ENCODE measurements at places on chromosomes 4 and X.

- DNase-seq, result no peak
These were observed 57.3 kb upstream of the USP51 start for GRCh38 chrX:55546956-55547355.

DNA sequence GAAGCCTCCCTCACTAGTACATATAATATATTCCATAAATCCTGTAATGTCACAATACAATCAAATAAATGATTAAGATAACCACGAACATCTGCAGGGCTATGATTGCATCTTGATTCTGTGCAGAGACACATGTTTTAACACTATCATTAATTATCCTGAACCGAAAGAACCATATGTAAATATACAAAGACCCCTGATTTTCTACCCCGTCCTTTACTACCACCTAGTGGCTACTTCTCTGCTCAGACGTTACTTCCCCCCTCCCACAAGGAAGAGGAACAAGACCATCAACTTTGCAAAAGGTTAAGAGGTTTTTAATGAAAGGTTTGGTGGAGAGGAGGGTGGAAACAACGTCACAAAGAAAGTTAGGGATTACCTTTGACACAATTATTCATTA lies 134.0 kb downstream of the COL4A6 start:
- DNase-seq, result no peak

DNA sequence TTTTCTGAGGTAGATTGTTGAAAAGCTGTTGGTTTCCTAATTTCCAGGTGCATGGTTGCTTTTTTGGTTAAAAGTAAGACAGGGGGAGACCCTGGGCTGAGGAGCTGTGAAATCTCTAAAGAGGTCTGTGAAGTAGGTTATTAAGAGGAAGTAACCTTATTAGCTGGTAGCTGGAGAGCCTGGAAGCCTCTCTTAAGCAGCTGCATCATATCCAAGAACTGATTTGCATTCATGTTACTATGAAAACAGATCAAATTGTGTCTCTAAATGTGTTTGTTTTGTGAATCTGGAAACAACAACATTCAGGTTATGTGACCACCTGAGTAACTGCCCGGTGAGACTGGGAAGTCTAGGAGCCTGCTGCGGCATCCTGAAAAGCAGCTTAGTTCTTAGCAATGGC lies 54.1 kb downstream of the ARHGAP10 start:
- DNase-seq, result no peak

- DNase-seq, result no peak
These were observed 111.8 kb downstream of the TMEM144 start for GRCh38 chr4:158322109-158322508.

GRCh38 chrX:138067415-138067814 lies 501.5 kb downstream of the ZIC3 start:
- DNase-seq, result no peak

- DNase-seq, result no peak
These were observed 14.4 kb downstream of the ITGB1BP2 start for GRCh38 chrX:71315917-71316316.

- DNase-seq, result no peak
These were observed 179.6 kb downstream of the SHOX start for GRCh38 chrX:810186-810585.

GRCh38 chr4:8251110-8251883 lies 18.3 kb upstream of the HTRA3 start:
- no peak for DNase-seq

GRCh38 chrX:48919360-48919841 lies 577 bp upstream of the PIM2 start:
- DNase-seq, result no peak

DNA sequence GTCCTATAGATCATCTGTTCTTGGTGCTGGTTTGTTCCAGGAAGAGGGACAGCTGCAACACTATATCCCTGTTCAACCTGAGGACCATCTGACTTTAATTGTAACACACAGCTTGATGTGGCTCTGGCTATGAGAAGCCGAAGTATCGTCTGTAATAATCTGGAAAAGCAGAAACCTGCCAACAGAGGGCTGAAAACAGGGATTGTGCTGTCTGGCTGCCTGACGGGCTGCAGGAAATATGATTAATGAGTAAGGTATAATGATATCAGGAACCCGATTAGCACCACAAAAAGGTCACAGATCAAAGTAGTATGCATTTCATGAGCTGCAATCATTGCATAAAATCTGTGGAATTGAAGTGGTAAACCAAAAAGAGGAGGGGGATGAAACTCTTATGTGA lies 170.4 kb upstream of the MAB21L2 start:
- DNase-seq, result no peak

- no peak for DNase-seq
These were observed 140.2 kb upstream of the TBL1X start for GRCh38 chrX:9324676-9325075.

GRCh38 chr4:93066749-93067148 lies 761.8 kb upstream of the ATOH1 start:
- no peak for DNase-seq

GRCh38 chr4:125313989-125314667 lies 627 bp upstream of the FAT4 start:
- no peak for DNase-seq

DNA sequence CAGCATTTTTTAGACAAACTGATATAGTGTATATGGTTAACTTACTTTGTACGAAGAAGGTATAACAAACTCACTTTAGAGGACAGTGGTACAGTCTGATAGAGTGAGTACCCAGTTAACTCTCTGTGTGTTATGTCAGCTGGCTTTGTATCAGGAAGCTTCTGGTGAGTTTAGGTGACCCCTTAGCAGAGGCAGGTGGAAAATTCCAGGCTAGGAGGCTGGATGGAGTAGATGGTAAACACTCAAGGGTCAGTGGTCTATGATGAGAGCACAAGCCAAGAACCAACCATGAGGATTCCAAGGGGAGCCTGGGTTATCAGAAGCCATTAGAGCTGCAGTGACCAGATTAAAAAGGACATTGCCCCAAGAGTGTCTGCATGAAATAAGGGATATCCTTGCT lies 227.3 kb upstream of the CENPE start:
- no peak for DNase-seq

GRCh38 chrX:153686711-153687110 lies 1.0 kb upstream of the SLC6A8 start:
- no peak for DNase-seq

- no peak for DNase-seq
These were observed 404.6 kb upstream of the PITX2 start for GRCh38 chr4:111027526-111027925.

GRCh38 chr4:88216395-88216794 lies 58.0 kb upstream of the ABCG2 start:
- DNase-seq, result no peak

DNA sequence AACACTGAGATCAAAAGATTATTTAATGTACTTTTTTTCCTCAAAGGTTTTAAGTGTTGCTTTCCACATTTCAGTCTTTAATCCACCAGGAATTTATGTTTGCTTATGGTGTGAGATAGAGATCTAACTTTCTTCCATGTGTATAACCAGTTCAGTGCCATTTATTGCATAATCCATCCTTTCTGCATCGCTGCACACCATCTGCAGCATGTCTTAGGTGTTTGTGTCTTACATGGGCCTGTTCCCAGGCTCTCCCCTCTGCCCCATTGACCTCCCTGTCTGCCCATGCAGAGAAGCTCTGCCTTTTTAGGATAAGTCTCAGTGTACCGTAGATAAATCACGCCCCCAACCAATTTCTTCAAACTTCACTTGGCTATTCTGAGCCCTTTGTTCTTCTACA lies 30.3 kb downstream of the NSDHL start:
- peak; percentile 57 for DNase-seq

GRCh38 chr4:57098415-57098814 lies 11.8 kb downstream of the IGFBP7 start:
- no peak for DNase-seq

DNA sequence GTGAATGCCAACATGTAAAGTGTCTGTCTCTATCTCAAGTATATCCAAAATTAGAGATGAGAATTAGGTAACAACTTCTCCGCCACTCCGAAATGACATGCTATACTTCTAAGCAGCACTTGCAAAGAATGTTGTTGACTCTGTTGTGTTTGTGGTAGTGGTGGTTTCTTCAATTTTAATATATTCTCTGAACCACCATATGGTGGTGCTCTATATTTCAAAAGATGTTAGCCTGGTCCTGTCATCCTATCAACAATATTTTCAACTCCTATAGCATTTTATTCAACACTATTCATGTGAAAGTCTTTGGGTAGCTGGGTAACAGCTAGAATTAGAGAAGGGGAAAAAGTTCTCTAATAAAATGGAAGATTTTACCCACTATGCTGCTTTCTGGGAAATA lies 1622.8 kb upstream of the IGFBP7 start:
- peak; percentile 42 for DNase-seq

- no peak for DNase-seq
These were observed 40.1 kb upstream of the KLHL34 start for GRCh38 chrX:21698272-21698671.

GRCh38 chr4:173160871-173161270 lies 7.7 kb upstream of the GALNT7 start:
- no peak for DNase-seq

DNA sequence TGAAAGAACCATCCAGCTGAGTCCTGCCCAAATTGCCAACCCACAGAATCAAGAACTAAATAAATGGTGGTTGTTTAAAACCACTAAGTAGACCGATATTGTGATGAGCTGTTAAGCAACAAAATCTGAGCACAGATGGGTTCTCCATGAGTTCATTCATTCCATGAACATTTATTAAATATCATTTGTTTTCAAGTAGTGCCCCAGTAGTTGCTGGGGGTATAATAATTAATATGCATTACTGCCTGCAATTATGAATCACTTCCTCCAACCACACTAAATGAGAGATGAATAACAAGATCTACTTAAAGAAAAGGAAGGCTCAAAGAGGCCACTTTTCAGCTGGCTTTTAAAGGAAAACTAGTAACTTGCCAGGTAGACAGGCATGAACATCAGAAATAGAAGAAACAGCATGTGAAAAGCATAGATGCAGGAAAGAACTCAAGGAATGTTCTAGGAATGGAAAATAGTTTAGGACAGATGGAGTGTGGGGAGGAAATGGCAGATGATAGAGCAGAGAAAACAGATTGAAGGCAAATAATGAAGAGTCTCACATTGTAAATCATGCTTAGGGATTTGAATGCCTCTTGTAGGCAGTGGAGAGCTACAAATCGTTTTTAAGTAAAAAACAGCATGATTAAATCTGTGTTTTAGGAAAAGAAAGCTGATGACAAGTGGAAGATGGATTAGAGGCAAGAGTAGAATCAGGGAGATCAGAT lies 641.7 kb upstream of the DIPK2B start:
- DNase-seq, result no peak

GRCh38 chr4:148735432-148736155 lies 293.4 kb upstream of the NR3C2 start:
- no peak for DNase-seq

GRCh38 chr4:84887824-84888223 lies 78.7 kb downstream of the WDFY3 start:
- DNase-seq, result no peak

- no peak for DNase-seq
These were observed 114.6 kb downstream of the TBCK start for GRCh38 chr4:106201373-106201772.

GRCh38 chrX:47212381-47213293 lies 5.8 kb upstream of the CDK16 start:
- DNase-seq, result no peak

GRCh38 chr4:38866973-38867477 lies 581 bp upstream of the FAM114A1 start:
- no peak for DNase-seq

DNA sequence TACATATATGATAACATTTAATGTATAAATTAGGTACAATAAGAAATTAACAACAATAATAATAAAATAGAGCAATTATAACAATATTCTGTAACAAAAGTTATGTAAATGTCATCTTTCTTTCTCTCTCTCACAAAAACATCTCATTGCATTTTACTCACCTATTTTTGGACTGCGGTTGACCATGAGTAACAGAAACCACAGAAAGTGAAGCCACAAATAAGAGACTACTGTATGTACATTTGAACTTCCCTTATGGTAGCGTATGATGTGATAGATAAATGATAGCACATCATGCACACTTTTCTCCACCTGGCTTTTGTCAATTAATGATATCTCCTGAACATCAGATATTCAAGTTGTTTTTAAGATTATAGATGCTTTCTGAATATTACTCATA lies 80.5 kb downstream of the HNRNPD start:
- no peak for DNase-seq

GRCh38 chr4:156188596-156188995 lies 234.9 kb upstream of the CTSO start:
- DNase-seq, result no peak

GRCh38 chr4:25982962-25983361 lies 68.9 kb downstream of the SMIM20 start:
- DNase-seq, result no peak

GRCh38 chr4:80036949-80037685 lies 35.9 kb downstream of the ANTXR2 start:
- no peak for DNase-seq

- no peak for DNase-seq
These were observed 5.5 kb downstream of the ARL9 start for GRCh38 chr4:56511098-56511497.

- DNase-seq, result no peak
These were observed 612.5 kb upstream of the TECRL start for GRCh38 chr4:65021737-65022136.

DNA sequence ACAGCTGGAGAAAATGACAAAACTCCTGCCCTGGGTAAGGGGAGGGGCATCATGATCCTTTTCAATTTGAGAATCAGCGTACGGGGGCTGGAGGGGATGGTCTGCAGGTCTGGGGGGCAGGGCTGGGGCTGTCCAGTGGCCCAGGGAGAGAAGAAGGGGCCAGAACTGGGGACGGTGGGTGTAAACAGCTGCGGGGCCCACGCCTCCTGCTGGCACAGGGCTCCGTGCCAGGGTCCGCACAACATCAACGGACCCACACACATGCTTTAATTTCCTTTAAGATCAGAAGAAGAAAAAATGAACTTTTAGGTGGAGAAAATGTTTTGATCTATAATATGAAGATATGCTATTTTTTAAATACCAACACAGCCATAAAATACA lies 52.1 kb downstream of the PSAPL1 start:
- DNase-seq, result no peak

GRCh38 chrX:109672239-109672638 lies 47.3 kb upstream of the KCNE5 start:
- no peak for DNase-seq

- DNase-seq, result no peak
These were observed 91.7 kb downstream of the PHOX2B start for GRCh38 chr4:41656572-41657520.

- no peak for DNase-seq
These were observed 57.7 kb upstream of the EFHC2 start for GRCh38 chrX:44401151-44401550.

- no peak for DNase-seq
These were observed 352.2 kb upstream of the CPEB2 start for GRCh38 chr4:14650127-14650526.

- no peak for DNase-seq
These were observed 137.8 kb upstream of the TENM3 start for GRCh38 chr4:182105416-182105815.

DNA sequence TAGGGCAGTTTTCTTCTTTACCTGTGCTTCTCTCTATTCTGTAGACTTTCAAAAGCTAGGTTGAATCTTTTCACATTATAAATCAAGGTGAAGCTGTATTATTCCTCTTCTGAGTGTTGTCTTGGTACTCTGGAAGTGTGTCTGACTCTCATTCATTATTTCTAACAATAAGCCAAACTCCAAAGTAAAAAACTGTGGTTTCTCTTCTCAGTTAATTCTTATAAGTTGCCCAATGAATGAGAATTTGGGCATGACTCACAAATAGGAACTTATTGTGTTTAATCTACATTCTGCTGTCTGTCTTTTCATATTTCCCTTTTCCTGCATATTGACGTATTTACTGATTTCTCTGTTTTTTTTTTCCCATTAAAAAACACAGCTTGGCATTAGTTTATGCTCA lies 714.5 kb downstream of the CCSER1 start:
- no peak for DNase-seq

All from T47D (cell line).